ENCODE measurements at places on chromosomes 13 and 19.
A peak's percentile ranks its signal among the peaks of the same experiment; 100 is the strongest.

GRCh38 chr13:47803131-47803530 is 197.9 kb downstream of the SUCLA2 start:
- no peak for DNase-seq

GRCh38 chr13:44198826-44199225 is 174.8 kb upstream of the SERP2 start:
- no peak for DNase-seq

GRCh38 chr13:106589716-106590115 is 21.8 kb upstream of the ARGLU1 start:
- DNase-seq = no peak

DNA sequence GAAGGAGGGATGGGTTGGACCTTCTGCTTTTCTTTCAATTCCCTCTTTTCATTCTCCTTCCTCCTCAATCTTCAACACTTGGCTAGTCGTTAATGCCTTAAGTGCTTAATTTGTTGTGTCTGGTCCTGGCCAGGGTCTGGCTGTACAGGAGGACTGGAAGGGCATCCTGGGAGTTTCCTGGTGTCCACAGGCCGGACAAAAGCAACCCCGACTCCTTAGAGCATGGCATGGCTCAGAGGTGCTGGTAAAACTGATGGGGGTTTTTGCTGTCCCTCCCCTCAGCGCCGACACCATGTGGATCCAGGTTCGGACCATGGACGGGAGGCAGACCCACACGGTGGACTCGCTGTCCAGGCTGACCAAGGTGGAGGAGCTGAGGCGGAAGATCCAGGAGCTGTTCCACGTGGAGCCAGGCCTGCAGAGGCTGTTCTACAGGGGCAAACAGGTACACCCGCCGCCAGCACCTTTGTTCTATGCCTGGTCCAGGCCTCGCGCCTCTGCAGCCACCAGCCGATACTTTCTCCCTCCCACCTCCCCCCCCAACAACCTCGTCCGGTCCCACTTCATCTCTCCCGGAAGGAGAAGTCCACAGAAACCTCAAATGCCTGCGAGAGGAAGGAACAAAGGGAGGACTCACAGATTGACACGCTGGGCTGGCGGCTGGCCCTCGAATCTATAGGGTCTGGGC is 1.4 kb downstream of the UHRF1 start:
- DNase-seq = peak; percentile 76

GRCh38 chr13:73412933-73413332 is 354.1 kb downstream of the KLF5 start:
- no peak for DNase-seq

DNA sequence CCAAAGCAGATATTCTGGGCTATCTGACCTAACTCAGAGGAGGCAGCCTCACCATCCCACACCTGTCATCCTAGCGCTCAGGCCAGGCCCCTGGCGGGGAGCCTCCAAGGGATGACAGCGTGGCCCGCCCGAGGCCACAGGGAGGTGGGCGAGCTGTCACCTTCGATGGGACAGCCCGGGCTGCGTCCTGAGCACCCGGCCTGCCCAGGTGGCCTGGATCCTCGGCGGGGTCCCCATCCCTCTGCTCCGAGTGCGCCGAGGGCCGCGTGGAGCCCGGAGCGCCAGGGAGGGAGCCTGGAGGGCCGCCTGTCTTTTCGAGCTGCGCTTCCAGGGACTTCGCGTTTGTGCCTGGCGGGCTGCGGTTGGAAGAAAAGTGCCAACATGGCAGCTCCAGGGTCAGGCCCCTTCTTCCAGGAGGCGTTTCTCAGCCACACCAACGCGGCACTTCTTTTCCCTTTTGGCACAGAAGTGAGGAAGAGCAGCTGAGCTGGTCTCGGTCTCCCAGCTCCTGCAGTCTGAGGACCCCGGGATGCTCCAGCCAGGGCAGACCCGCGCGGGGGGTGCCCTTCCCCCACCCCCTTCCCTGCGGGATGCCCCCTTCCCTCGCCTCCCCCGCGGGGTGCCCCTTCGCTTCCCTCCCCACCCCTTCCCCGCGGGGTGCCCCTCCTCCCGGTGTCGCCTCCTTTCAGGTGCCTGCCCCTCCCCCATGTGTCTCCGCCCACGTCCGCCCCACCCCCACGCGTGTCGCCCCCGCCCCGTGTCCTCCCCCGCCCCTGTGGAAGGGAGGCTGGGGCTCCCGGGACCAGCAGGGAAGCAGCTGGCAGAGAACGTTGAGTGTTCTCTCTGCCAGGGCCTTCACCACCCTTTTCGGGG is 42.3 kb downstream of the GJA3 start:
- peak; percentile 77 for DNase-seq

- no peak for DNase-seq
Measured at GRCh38 chr19:21322528-21322927, 6.7 kb downstream of the ZNF708 start.

DNA sequence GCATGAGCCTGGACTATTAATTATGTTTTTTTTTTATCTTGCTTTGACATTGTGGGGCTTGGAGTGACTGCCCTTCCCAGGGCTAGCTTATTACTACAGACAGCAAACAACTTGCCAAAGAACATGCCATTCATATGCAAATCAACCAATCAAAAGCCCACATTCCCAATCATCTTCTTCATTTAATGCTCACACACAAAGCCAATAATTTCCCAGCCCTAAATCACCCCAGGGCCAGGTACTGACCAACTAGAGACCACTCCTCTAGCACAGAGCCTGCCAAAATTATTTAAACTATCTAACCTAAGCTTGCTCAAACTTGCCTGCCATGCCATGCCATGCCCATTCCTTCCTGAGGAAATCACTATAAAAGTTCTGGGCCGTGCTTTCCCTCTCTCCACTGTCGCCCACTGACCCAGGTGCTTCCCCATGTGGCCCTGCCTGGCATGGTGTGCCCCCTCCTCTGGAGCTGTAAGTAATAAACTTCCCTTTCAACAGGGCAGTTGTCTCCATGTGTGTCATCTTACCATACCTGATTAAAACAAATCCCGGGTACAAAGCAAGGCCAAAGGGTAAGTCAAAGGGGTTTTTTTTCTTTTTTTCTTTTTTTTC is 15.7 kb downstream of the PBX4 start:
- DNase-seq = no peak

DNA sequence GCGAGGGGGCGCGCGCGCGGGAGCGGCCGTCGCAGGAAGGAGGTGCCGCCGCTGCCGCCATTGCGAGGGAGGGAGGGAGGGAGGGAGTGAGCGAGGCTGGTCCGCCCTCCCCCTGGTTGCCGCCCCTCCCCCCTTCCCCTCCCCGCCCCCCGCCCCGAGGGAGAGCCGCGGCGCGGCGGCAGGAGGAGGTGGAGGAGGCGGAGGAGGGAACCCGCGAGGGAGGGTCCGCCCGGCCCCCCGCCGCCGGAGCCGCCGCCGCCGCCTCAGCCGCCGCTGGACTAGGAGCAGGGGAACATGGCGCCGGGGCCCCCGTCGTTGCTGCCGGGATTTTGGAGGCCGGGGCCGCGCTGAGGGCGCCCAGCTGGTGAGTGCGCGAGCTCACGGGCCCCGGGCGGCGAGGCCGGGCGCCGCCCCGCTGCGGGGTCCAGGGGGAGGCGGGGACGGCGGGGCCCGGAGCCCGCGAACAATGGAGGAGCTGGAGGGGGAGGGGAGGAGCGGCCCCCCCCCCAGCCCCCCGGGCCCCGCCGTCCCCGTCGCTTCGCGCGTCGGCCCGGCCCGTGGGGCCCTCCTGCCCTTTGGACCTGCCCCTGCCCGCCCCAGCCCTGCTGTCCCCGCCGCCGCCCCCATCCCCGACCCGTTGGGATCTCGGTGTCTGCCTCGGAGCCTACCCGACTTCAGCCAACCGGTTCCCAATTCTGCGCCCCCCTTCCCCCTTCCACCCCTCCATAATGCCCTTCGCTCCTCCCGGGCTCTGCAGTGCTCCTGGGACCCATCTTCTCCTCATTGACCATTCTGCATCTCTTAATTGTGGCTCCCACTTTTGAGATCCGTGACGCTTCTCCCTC is at the start of gene ARHGAP35:
Gene ARHGAP35 (plus strand): TSS at position 152 of the 845 bp plus-strand sequence. CDS start 57,679 bp downstream, outside the sequence.
- peak; percentile 70 for DNase-seq

DNA sequence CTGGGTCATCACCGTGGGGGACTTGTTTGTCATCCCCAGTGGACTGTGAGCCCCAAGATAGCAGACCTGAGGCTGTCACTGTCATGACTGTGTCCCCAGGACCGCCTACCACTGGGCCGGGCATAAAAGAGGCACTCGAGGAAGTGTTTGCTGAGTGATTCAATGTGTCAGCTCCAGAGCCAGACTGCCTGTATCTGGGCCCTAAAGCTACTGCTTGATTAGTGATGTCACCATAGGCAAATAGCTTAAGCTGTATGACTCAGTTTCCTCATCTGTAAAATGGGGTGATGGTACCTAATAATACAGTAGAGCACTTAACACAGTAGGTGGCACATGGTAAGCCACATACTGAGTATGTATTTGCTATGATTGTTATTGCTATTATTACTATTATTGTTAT is 11.2 kb upstream of the CEACAM19 start:
- no peak for DNase-seq

- no peak for DNase-seq
Measured at GRCh38 chr19:56083668-56084067, 37.4 kb downstream of the ZNF787 start.

- peak; percentile 94 for DNase-seq
Measured at GRCh38 chr19:13847407-13848339, 29.3 kb upstream of the NANOS3 start.

GRCh38 chr19:38233740-38234251 is 9.8 kb upstream of the DPF1 start:
- DNase-seq = peak; percentile 95

DNA sequence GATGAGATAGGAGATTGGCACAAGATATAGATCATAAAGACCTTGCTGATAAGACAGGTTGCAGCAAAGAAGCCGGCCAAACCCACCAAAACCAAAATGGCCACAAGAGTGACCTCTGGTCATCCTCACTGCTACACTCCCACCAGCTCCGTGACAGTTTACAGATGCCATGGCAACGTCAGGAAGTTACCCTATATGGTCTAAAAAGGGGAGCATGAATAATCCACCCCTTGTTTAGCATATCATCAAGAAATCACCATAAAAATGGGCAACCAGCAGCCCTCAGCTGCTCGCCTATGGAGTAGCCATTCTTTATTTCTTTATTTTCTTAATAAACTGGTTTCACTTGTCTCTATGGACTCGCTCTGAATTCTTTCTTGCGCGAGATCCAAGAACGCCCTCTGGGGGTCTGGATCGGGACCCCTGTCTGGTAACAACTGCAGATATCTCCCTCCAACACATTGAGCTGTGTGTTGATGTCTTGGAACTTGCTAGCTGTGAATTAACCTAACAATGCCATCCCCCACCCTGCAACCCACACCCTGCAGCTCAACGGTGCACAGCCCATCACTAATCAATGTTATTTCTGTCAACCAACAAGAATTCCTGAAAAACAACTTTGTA is 27.1 kb upstream of the GRTP1 start:
- no peak for DNase-seq

DNA sequence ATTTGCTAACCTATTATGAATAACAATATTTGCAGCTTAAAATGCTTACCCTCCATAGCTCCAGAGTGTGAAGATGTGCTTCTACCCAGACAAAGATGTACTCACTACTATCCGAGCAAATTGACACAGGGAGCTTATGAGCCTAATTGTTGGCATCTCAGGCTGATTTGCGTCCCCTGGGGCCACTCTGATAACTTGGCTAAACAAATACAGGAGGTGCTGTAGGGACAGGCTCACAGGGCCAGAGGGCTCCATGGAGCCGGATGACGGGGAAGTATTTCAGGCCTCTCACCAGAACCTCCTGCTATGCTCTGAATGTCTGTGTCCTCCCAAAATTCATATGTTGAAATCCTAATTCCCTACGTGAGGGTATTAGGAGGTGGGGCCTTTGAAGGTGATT is 26.7 kb upstream of the C19orf12 start:
- no peak for DNase-seq

- DNase-seq = no peak
Measured at GRCh38 chr13:31890946-31891345, 140.6 kb upstream of the FRY start.

DNA sequence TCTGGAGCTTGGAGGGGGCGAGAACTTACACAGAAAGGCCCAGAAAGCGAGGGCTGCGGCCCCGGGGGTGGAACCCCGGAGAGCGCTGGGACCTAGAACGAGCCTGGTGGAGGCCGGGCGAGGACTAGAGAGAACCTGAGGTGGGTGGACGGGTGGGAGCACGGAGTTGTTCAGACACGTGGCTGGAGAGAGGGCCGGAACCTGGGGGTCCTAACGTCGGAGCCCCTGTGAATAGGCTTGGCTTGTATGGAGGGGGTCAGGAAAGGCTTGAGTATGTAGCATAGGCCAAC is 383 bp downstream of the ZNF581 start:
- no peak for DNase-seq

- no peak for DNase-seq
Measured at GRCh38 chr19:8366961-8367326, 3.0 kb downstream of the ANGPTL4 start.

- peak; percentile 87 for DNase-seq
Measured at GRCh38 chr19:47697863-47698609, 15.2 kb upstream of the EHD2 start.

DNA sequence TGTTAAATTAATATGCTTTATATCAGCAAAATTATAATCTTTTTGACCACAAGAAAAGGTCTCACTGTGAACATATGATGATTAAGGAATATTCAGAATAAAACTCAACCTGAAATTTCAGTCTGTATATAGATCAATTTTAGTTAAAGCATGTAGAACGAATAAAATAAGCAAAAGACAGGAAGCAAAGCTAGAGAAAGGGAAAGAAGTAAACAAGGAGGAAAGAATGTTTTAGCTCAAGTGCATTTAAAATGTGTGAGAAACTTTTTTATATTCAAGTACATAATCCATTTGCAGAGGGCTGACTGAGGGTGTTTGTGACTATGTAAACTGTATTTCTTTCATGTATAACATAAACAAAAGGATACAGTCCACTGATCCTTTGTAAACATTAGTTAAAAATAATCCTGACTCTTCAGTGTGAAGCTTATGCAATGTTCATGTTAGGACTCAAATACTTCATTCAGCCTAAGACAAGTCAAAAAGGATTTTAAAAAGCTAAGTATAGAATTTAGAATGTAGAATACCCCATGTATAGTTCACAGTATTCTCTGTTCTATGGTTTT is 472.1 kb downstream of the DIAPH3 start:
- no peak for DNase-seq

DNA sequence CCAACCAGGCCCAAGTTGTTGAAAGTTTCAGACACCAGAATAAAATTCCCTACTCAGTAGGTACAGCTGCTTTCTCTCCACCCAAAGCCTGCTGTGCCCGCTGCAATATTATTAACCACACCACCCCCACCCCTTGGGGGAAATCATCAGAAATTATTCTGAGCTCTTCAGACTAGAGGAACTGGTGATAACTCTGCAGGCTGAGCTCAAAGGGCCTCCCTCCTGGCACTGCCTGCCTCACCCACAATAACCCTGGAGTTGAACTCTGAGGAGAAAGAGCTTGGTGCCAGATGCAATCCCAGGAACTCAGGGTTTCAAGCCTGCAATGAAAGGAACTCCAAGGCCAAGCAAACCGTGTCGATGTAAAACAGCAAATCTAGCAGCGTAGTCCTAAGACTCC is 381.7 kb upstream of the ZNF507 start:
- no peak for DNase-seq

- DNase-seq = peak; percentile 55
Measured at GRCh38 chr13:28819046-28819730, 951 bp upstream of the MTUS2 start.

GRCh38 chr13:46749951-46750350 is 47.0 kb downstream of the ESD start:
- no peak for DNase-seq

All from activated CD4-positive, alpha-beta T cell treated with anti-CD3 and anti-CD28 coated beads, Interleukin-2, amount 10 ng/mL, durations not matched to agents 24 days and 14 days (primary cell).